ENCODE measurements at places on chromosomes 5 and 9.

DNA sequence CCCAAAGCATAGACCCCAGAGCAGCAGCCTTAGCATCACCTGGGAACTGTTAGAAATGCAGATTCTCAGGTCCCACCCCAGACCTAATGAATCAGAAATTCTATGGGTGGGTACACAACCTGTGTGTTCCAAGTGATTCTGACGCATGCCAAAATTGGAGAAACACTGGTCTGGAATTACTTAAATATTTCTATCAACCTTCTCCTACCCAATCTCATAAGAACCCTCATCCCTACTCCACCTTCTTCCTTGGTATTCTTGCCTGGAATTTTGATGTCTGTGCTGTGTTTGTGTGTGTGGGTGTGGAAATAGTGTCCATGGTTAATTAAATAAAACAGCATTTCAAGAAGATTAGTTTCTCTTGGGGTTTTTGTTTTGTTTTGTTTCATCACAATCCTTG is 111.8 kb downstream of the CEMIP2 start:
- no peaks in the 10 kb centered on the region for H3K36me3 ChIP-seq
- no peak overlapping the region for H3K4me3 ChIP-seq
- no peaks in the 10 kb centered on the region for H3K27me3 ChIP-seq
- ATAC-seq: no peak
- no peak overlapping the region for H3K27ac ChIP-seq

DNA sequence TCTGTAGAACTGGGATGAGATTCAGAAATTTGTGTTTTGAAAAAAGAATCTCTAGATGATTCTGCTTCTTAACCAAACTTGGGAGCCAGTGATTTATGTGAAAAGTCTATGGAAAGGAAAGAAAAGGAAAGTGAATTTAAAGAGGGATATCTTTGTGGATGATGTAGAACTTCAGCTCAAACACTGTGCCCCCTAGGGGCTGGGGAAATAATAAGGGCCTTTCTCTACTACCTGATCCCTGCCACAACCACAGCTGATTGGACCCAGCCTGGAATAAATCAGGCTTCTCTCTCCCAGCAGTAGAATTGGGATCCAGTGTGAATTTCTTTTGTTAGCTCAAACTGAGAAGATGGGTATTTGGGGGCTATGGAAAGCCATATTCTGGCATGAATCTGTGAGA is 155.0 kb downstream of the PRELID2 start:
- no peak for ATAC-seq
- no peak overlapping the region for H3K4me3 ChIP-seq
- no peaks in the 10 kb centered on the region for H3K27me3 ChIP-seq
- H3K36me3 ChIP-seq: no peaks in the 10 kb centered on the region

DNA sequence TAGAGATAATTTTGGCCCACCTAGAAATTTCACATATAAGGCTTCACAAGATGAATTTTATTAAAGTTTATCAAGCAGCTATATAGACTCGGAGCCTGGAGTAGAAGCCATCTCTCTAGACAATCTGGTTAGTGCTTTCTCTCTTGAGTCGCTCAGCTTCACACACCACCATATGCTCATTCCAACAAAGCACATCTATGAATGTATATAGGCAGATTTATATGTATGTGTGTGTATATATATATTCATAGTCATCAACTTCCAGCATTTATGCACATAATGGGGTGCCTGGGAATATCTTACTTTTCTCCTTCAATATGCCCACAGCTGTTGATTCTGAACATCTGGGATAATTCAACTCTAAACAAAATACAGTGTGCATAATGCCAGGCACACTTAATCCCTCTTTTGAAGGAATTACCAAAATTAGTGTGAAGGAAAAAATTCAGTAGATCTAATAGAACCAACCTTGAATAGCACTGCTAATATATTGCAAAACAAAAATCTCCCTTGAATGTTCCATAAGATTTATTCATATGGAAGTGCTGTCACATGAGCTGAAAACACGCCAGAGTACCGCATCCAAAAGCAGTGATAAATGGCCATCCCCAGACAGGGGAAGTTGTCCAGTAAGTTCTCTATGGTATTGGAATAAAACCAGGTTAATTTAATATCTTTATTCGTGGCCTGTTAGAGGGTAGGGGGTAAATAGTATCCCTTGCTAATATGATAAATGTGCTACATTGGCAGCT is 56.0 kb upstream of the MOCS2 start:
- H3K4me3 ChIP-seq: no peak overlapping the region
- no peaks in the 10 kb centered on the region for H3K36me3 ChIP-seq
- H3K27ac ChIP-seq: no peak overlapping the region
- ATAC-seq: no peak
- no peaks in the 10 kb centered on the region for H3K27me3 ChIP-seq

DNA sequence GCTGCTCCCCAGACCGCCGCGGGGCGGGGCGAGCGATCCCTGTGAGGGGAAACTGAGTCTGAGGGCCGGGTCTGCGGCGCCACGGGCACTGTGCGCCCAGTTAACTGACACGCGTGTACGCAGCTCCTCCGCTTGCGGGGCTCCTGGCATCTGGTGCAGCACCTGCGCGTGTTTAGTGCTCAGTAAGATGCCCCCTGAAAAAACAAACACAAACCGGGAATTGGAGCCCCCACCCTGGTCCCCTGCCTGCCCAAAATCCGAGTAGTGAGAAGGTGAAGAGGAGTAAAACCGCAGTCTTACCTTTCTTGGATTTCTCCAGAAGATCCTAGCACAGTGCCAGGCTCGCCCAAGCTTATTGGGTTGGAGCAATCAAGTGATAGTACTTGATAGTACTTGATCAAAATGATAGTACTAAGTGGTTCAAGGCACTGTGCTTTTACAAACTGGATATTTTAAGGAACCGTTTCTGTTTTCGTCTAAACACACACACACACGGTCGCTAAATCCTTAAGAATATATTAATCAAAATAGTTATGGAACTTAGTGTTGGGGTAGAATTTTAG is 2.7 kb upstream of the TRAF1 start:
- peak overlapping the region; percentile 71 for H3K4me3 ChIP-seq
- H3K27ac ChIP-seq: peak overlapping the region; percentile 87
- H3K4me1 ChIP-seq: peaks cover 63% of the 10 kb centered on the region
- H3K27me3 ChIP-seq: no peaks in the 10 kb centered on the region
- no peak for ATAC-seq
- no peaks in the 10 kb centered on the region for H3K36me3 ChIP-seq

GRCh38 chr5:139571966-139572365 is 10.8 kb downstream of the UBE2D2 start:
- H3K36me3 ChIP-seq: peaks cover 16% of the 10 kb centered on the region
- no peak overlapping the region for H3K4me3 ChIP-seq
- peak; percentile 39 for ATAC-seq
- no peaks in the 10 kb centered on the region for H3K27me3 ChIP-seq
- no peak overlapping the region for H3K27ac ChIP-seq
- H3K4me1 ChIP-seq: no peaks in the 10 kb centered on the region

DNA sequence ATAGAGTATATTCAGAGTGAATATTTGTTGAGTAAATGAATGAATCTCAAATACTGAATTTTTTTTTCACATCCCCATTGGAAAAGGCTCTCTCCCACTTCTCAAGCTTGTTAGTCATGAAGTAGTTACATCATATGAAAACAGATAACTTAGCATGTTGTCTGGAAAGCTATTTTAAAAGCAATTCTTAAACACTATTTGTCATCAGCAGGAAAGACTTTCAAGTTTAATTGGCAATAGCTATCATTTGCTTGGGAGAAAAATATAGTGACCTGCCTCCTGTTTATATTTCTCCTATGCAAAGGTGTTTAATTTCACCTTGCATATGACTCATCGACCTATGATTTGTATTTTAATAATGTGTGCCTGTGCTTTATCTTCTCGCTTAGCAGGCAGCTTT is 499.8 kb upstream of the GRIA1 start:
- H3K27me3 ChIP-seq: no peaks in the 10 kb centered on the region
- no peaks in the 10 kb centered on the region for H3K4me1 ChIP-seq
- no peaks in the 10 kb centered on the region for H3K36me3 ChIP-seq
- H3K27ac ChIP-seq: no peak overlapping the region
- no peak overlapping the region for H3K4me3 ChIP-seq

GRCh38 chr5:14156290-14156649 is 13.1 kb downstream of the TRIO start:
- no peak for ATAC-seq
- peaks cover 40% of the 10 kb centered on the region for H3K4me1 ChIP-seq
- H3K27ac ChIP-seq: peak overlapping the region; percentile 78

DNA sequence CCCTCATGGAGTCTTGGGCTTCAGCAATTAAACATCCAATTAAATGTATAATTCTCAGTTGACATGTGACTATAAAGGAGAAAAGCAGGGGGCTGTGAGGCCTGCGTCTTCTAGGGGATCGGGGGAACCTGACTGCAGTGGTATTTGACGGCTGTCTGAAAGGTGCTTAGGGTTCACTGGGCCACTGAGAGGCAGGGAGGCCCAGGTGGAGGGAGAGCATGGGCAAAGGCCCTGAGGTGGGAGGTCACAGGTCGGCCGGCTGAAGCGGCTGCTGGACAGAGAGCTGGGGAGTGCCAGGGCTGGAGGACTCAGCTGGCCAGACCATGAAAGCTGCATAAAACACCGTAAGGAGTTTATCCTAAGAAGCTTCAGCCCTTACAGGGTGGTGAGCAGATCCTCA is 23.9 kb downstream of the ERGIC1 start:
- ATAC-seq: no peak
- peak overlapping the region; percentile 88 for H3K27ac ChIP-seq
- H3K4me3 ChIP-seq: no peak overlapping the region
- peaks cover 100% of the 10 kb centered on the region for H3K4me1 ChIP-seq

GRCh38 chr5:181258576-181258975 is 2.4 kb downstream of the TRIM52 start:
- peak overlapping the region; percentile 100 for H3K27ac ChIP-seq
- H3K36me3 ChIP-seq: peaks cover 19% of the 10 kb centered on the region
- H3K4me1 ChIP-seq: peaks cover 37% of the 10 kb centered on the region
- no peaks in the 10 kb centered on the region for H3K27me3 ChIP-seq
- H3K4me3 ChIP-seq: peak overlapping the region; percentile 94

DNA sequence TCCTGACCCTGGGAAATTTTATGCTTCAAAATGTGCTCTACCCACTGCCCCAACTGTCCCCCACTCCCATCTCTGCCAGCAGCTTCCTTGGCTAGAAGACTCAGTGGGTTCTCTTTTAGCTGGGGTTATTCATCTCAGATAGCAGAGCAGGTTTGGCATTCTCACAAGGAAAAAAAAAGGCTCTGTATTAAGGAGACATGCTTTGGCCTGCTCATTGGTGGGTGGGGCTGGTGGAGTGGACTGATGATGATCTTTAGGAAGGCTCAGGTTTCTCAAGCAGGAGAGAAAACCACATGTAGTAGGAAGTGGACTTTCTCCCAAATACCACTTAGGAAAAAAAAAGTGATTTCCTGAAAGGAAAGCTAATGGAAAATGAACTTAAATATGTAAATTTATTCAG is 279.2 kb upstream of the ZNF462 start:
- no peaks in the 10 kb centered on the region for H3K4me1 ChIP-seq
- H3K4me3 ChIP-seq: no peak overlapping the region

DNA sequence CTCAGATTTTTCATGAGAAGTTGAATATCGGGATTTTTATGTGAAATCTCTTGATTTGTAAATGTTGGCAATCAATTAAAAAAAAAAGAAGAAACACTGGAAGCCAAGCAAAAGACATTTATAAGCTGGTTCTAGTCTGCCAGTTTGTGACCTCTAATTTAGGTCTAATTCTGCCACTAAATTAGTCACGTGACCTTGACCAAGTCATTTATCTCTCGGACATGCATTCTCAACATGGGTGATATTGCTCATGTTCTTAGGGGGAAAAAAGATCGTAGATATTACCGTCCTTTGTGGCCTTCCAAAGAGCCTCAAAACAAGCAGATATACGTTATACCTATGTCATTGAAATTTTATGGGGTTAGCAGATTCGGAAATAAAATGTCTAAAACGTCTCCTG is 52.9 kb upstream of the PTPDC1 start:
- no peaks in the 10 kb centered on the region for H3K27me3 ChIP-seq
- H3K4me1 ChIP-seq: no peaks in the 10 kb centered on the region
- ATAC-seq: no peak
- peak overlapping the region; percentile 95 for H3K4me3 ChIP-seq

DNA sequence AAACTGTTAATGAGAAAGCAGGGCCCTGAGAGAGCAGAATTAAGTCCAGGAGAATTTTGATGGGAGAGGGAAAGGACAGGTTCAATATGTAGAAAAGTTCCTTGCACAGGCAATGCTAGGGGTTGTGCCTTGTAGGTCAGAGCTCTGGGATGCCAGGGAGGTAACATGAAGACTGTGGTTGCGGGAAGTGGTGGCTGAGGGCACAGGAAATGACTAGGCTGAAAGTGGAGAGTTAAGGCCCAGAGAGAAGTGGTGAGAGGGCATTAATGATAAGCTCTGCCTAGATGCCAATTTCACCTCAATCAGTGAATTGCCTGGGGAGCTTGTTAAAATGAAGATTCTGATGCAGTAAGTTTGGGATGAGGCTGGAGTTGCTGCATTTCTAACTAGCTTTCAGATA is 31.5 kb upstream of the PPP3R2 start:
- H3K27me3 ChIP-seq: no peaks in the 10 kb centered on the region
- no peak overlapping the region for H3K27ac ChIP-seq
- ATAC-seq: no peak
- H3K4me3 ChIP-seq: no peak overlapping the region
- no peaks in the 10 kb centered on the region for H3K4me1 ChIP-seq
- H3K36me3 ChIP-seq: no peaks in the 10 kb centered on the region

GRCh38 chr5:169544264-169544950 is 39.2 kb upstream of the SPDL1 start:
- H3K4me3 ChIP-seq: no peak overlapping the region
- no peak for ATAC-seq
- H3K4me1 ChIP-seq: no peaks in the 10 kb centered on the region
- no peaks in the 10 kb centered on the region for H3K27me3 ChIP-seq
- no peaks in the 10 kb centered on the region for H3K36me3 ChIP-seq

DNA sequence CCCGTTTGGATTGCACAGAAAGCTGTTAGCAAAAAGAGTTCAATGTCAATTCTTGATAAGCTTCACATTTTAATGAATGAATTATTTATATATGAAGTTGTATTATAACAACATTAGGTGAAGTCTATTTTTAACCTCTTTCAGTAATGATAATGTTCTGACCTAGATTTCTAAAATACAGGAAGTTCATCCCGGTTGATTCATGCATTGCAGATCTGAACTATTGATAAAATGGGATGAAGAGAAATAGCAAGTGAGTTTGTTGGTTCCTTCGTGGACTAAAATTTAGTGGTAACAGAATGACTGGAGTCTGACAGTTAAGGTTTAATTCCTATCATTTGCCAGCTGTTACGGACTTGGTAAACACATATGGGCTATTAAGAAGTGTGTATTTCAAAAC is 180.5 kb downstream of the PCSK1 start:
- no peak overlapping the region for H3K27ac ChIP-seq
- no peaks in the 10 kb centered on the region for H3K27me3 ChIP-seq
- ATAC-seq: no peak
- no peaks in the 10 kb centered on the region for H3K4me1 ChIP-seq

GRCh38 chr5:62496876-62497275 is 81.7 kb upstream of the LRRC70 start:
- H3K4me1 ChIP-seq: no peaks in the 10 kb centered on the region
- H3K36me3 ChIP-seq: peaks cover 70% of the 10 kb centered on the region
- no peaks in the 10 kb centered on the region for H3K27me3 ChIP-seq
- no peak overlapping the region for H3K27ac ChIP-seq
- H3K4me3 ChIP-seq: no peak overlapping the region
- ATAC-seq: no peak

All from gastroesophageal sphincter (tissue), 4 donors.